Natural killer cell treated with Interleukin-12 subunit alpha and Interleukin-12 subunit beta and Interleukin-15 and Interleukin-18, amount 100 ng/mL, for 72 hours (primary cell): ENCODE measurements at places on chromosomes 2 and 18.

DNA sequence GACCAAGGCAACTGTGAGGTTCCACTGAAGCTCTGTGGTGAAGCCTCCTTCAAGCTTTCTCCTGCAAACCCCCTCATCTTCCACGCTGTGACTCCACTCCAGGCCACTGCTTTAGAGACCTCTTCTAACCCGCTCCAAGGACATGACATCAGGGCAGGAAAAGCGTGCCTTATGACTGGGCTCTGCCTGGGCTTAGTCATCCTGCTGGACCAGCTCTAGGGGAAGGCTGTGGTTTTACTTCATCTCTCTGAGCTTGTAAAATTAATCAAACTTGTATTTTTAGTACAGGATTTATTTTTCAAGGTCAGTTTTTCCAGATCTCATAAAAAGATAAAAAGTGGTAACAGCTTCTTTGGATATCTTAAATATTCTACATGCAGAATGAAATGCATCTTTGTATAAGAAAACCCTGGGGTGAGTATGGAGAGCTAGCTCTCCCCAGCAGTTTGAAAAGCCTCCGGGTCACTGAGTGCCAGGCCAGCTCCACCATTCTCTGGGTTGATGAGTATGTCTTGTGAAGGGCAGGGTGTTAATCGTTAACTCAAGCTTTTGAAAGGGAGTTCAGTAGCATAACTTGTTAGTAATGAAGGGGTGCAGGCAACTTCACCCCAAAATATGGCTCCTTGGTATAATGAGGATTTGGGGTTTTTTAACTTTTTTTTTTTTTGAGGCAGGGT is 33.1 kb upstream of the YPEL5 start:
- no peak for DNase-seq

- no peak for DNase-seq
Measured at GRCh38 chr18:8942909-8943545, 159.5 kb upstream of the NDUFV2 start.

DNA sequence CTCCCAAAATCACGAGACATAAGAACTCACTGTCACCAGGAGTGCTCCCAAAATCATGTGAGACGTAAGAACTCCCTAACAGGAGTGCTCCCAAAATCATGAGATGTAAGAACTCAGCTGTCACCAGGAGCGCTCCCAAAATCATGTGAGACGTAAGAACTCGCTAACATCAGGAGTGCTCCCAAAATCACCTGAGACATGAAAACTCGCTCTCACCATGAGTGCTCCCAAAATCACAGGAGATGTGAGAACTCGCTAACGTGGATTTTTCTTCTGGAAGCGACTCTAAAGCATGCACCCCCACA is 53.1 kb downstream of the CTDP1 start:
- no peak for DNase-seq

GRCh38 chr18:38709122-38709521 is 1143.5 kb upstream of the CELF4 start:
- DNase-seq = no peak

DNA sequence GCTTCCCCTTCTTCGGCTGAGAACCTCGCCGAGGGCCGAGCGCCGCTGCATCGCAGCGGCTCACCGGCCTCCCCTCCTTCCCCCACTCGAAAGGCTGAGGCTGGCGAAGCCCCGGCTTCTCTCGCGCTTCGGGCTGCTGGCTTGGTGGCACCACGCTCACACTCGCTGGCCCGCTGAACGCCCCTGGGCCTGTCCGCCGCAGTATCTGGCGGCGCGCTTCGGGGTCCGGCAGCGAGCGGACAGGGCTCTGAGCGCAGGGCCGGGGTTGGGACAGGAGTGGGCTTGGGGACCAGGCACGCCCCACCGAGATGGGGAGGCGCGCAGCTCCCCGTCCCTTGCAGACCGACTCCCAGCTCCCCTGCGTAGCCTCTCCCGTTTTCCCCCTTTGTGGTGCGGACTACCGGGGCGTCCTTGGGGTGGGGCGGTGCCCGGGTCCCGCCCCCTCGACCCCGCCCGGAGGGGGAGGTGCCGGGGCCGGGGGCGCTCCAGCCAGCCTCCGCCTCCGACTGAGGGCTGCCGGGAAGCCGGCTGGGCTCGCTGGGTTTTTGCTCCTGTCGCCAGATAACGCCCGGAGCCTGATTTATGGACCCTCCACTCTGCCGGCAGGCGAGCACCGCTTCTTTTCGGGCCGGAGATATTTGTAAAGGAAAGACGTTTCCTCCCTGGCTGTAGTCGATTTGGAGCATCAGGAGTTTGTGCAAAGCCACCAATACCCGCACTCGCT is 3.8 kb downstream of the GBX2 start:
- DNase-seq = no peak

GRCh38 chr2:161578998-161579397 is 45.2 kb upstream of the SLC4A10 start:
- no peak for DNase-seq

DNA sequence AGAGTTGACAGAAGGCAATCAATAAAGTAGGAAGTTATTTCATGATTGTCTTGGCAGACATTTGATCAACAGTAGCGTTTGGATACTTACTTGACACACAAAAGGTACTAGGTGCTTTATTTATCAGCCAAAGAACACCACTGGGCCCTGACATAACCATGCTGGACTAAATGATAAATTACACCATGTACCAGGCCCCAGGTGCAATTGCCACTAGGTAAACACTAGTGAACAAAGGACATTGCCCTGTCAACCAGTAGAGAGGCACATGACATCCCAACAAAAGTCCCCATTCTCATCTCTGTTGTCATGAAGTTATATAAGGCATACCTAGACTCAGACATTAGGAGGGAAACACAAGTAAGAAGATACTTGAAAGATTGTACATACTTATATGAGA is 747.2 kb downstream of the SATB2 start:
- no peak for DNase-seq

GRCh38 chr2:184006998-184007397 is 591.3 kb upstream of the ZNF804A start:
- no peak for DNase-seq

GRCh38 chr2:238267341-238267710 is 21.1 kb downstream of the PER2 start:
- DNase-seq = no peak

DNA sequence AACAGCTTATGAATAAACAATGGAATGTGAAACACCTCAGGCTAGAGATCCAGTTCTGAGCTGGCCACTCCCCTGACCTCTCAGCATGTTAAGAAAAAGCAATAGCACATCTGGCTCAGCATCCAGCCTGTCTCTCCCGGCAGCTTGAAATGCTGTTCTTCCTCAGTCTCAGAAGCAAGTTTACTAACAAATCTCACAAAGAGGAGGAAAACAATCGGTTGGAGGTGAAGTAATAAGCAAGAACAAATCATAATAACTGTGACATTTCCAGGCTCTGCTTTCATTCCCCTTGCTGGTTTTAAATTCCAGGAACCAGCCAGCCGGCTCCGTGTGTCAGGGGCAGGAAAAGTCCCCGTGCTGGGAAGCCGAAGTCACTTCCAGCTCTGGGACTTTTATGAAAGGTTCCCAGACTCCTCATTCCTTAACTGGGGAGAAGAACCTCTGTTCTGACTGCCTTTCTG is 133.9 kb upstream of the ARL4C start:
- DNase-seq = no peak

- no peak for DNase-seq
Measured at GRCh38 chr2:241568726-241569125, 10.2 kb downstream of the BOK start.

DNA sequence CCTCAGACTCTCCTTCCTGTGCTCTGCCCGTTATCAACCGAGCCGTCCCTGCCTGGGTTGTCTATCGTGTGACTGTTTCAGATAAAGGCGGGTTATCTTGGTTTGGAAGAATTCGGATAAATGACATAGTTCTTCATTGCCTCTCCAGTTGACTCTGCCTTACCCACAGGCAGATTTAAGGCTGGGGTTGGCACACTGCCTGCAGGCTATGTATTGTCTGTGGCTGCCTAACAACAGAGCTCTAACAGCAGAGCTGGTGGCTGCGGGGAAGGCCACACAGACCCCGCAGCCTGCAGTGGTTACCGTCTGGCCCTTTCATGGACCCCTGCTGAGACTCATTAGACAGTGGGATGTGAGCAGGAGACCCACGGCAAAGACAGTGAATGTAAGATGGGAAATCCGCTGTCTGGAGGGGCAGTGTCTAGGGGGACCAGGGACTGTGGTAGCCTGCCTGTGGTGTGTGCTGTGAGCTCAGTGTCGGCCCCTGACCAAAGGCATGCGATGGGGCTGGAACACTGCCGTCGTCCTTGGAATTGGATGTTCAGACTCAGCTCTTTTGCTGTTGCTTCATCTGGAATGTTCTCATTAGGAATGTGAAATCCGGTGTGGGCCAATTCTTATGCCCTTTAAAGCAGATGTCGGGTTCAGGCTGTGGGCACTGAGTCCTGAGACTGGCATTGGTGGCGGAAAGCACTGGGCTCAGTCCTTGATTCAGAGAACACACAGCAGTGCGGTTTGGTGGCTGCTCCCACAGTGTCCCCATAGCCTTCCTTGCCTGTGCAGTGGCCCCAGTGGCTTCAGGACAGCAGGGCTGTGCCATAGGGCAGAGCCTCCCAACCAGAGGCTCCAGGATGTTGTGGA is 44.5 kb downstream of the SH3RF3 start:
- DNase-seq = no peak

DNA sequence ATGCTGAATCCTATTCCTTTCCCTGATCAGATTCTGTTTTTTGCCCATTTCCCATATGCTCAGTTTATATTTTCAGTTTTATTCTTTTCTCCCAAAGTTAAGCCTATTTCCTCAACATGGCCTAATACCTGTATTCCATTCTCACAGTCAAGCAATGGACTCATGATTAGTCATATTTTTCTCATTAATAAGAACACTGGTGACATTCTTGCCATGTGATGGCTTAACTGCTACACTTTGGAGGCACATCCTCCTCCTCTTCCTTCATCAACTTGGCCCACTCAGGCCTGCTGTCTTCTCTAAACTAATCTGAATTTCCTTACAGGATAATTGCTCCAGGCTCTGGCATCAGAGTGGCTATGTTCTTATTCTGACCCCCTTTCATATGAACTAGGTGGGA is 679.2 kb downstream of the NYAP2 start:
- no peak for DNase-seq

DNA sequence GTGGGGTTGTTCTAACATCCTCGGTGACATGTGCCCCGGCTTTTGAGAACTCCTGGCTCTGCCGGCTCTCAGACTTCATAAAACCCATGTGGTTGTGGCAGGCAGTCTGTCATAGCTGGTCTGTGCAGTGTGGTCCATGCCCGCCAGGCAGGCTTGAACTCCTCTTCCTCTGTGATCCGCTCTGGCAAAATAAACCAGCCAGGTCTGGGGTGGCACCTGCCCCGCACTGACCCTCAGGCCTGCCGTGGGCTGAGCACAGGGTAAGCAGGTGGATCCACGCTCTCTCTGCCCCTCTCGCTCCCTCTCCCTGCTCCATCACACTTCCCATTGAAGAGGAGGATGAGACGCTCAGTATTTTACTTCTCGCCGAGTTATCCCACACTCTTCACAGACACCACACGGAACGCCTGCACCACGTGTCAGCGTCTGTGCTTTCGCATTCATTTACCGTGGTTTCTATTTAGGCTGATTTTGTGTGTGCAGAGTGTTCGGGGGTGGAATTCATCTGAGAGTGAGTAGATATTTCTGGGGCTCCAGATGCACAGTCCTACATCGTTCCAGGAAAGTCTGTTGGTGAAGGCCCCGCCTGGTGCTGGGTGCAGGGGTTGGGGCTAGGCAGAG is 56.4 kb downstream of the RTP5 start:
- DNase-seq = no peak

DNA sequence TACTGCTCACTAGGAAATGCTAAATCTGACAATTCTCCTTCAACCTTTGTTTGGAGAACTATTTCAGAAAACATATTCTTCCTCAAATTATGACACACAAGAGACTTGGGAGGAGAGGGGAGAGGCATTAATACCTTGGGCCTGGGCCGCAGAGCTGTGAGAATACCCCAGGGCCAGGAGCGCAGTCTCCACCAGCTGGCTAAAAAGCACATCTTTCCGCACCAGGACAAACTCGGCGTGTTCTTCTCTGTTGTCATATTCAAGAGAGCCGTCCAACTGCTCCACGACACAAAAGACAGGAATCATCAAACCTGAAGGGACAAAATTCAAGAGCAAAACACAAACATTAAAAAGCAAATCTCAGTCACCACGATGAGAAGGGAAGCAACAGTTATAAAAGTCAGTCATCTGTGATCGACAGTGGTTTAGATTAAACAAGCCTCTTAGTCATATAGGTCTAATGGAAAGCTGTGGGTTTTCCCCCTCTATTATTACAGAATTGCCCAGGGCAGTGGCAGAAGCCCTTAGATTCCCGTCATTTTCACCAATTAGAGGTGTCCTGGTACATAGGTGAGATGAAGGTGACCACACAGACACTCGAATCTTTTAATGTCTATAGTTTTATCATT is 24.4 kb downstream of the SATB2 start:
- DNase-seq = no peak

GRCh38 chr2:25885933-25886332 is 7.6 kb upstream of the ASXL2 start:
- DNase-seq = no peak

- peak; percentile 74 for DNase-seq
Measured at GRCh38 chr18:79246309-79247108, 149.2 kb upstream of the NFATC1 start.

DNA sequence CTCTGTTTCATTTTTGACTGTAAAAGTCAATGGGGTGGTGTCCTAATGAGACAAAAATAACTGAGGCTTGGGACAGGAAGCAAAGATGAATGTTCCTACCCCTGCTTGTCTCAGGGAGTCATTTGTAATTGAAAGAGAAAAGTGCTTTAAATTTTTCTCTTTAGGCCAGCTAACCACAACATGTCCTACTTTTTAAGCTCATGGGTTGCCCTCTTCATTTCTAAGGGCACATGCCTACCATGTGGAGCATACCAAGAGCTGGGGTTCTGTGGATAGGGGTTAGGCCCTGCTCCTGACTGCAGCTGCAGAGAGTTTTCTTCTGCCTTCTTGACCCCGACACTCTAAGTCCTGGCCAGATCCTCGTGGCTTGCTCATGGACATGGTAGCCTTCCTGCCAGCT is 96.8 kb upstream of the ARL4C start:
- DNase-seq = no peak

- DNase-seq = no peak
Measured at GRCh38 chr18:80232710-80233109, 14.6 kb downstream of the PARD6G start.

- no peak for DNase-seq
Measured at GRCh38 chr18:60596928-60597327, 224.4 kb upstream of the MC4R start.

- DNase-seq = peak; percentile 71
Measured at GRCh38 chr2:233566141-233566956, at the start of gene USP40. TSS of gene USP40 (minus strand) at chr2:233566782. CDS start at chr2:233565554, 1,228 bp downstream.

GRCh38 chr2:47218899-47219525 is 63.9 kb upstream of the STPG4 start:
- no peak for DNase-seq

- DNase-seq = no peak
Measured at GRCh38 chr2:119234021-119235019, 10.7 kb downstream of the STEAP3 start.

GRCh38 chr2:141810148-141810547 is 320.7 kb downstream of the LRP1B start:
- no peak for DNase-seq

DNA sequence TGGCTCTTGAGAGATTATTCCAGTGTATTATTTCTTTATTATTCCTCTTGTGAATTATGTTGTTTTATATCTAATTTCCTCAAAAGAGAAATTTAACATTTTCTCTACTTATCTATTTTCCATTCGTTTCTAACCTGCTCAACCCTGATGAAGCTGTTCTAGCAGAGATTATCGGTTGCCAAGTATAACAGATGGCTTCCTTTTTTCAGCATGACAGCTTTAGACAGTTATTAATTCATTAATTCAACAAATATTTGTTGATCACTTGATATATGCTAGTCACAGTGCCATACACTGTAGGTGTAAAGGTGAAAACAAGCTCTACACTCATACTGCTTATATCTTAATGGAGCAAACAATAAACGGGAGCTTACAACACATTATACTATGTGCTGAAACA is 137.9 kb upstream of the UBE2E3 start:
- no peak for DNase-seq
